ENCODE measurements at places on chromosomes 6 and 20.

- no peak for DNase-seq
Observed at GRCh38 chr20:57843941-57844625, 134.3 kb upstream of the PMEPA1 start.

DNA sequence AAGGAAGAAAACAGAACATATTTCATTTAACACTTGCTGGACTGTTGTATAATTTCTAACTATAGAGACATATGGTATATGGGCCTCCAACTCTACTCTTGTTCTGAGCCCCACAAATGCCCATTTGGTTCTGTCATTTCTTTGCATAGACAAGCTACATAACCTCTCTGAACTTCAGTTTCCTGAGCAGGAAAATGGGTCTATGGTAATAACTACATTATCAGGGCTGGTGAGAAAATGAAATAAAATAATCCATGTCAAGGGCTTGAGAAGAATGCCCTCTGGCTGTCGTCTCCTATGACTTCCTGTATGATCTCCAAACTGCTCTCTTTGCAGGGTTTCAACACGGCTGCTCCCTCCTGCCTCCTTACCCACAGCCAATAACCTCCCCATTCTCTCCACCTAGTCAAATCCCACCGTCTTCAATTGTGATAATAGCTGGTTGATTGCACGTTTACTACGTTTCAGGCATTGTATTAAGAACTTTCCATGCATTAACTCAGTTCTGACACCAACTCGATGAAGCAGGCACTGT is 12.0 kb downstream of the ZCCHC3 start:
- DNase-seq: peak; percentile 50

- no peak for DNase-seq
Observed at GRCh38 chr6:5058254-5058653, 26.9 kb upstream of the PPP1R3G start.

- DNase-seq: no peak
Observed at GRCh38 chr6:138184230-138184629, 22.5 kb downstream of the ARFGEF3 start.

GRCh38 chr20:61775423-61775822 is 290.3 kb downstream of the TAF4 start:
- no peak for DNase-seq

DNA sequence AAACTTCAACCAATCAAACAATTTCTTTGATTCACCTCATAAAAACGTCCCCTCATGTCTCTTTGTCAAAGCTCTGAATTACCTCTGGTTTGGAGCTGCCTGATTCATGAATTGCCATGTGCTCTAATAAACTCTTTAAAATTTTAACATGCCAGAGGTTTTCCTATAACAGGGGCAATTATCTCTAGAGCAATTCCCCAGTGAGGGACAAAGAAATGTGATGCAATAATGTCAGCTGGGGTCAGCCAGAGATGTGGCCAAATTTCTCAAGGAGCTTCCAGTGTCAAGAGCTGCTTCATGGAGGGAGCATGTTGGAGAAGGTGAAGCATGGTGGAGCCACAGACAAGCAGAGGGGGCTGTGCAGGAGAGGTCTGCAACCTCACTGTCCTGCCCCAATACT is 38.7 kb upstream of the RFPL4B start:
- peak; percentile 56 for DNase-seq

- no peak for DNase-seq
Observed at GRCh38 chr6:163877877-163878639, 463.5 kb downstream of the QKI start.

GRCh38 chr6:154277629-154278017 is 79.0 kb downstream of the IPCEF1 start:
- DNase-seq: no peak

DNA sequence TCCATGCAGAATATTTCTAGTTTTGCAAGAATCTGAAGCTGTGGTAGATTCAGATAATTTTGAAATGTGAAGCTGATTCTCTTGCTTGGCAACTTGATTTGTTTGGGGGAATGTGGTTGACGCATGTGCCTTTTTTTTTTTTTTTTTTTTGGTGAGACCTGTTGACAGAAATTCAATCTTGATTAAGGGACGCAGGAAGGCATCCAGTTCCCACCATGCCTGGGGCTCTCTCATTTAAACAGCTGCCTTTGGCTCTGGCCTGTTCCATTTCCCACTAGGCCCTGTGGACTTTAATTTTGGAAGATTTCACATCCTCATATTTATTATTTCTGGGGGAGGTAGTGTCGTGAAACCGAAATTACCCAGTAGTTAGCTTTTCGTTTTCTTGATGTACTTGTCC is 8.6 kb downstream of the TPX2 start:
- DNase-seq: peak; percentile 74

DNA sequence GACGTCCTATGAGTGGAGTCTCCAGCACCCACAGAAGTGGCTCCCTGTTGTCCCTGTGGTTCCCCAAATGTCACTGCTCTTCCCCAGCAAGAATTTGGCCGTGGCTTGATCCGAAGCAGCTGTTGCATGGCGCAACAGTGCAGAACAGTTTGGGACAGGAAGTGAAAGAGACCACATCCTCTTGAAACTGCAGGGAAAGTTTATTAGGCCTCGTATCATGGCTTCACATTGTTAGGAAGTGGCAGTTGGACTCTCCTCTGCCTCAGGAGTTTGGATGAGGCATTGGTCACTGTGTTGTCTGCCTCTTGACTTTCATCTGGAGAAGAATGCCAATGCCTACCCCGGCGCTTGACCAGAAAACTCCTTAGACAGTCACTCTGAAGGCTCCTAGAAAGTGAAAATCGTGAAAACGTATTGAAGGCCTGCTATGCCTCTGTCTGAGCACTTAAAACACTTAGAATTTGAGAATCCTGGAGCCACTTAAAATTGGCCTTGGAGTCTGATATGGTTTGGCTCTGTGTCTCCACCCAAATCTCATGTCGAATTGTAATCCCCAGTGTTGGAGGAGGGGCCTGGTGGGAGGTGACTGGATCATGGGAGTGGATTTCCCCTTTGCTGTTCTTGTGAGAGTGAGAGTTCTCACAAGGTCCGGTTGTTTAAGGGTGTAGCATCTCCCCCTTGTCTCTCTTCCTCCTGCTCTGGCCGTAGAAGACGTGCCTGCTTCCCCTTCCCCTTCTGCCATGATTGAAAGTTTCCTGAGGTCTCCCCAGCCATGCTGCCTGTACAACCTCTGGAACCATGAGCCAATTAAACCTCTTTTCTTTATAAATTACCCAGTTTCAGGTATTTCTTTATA is 334.9 kb upstream of the JARID2 start:
- DNase-seq: peak; percentile 27

DNA sequence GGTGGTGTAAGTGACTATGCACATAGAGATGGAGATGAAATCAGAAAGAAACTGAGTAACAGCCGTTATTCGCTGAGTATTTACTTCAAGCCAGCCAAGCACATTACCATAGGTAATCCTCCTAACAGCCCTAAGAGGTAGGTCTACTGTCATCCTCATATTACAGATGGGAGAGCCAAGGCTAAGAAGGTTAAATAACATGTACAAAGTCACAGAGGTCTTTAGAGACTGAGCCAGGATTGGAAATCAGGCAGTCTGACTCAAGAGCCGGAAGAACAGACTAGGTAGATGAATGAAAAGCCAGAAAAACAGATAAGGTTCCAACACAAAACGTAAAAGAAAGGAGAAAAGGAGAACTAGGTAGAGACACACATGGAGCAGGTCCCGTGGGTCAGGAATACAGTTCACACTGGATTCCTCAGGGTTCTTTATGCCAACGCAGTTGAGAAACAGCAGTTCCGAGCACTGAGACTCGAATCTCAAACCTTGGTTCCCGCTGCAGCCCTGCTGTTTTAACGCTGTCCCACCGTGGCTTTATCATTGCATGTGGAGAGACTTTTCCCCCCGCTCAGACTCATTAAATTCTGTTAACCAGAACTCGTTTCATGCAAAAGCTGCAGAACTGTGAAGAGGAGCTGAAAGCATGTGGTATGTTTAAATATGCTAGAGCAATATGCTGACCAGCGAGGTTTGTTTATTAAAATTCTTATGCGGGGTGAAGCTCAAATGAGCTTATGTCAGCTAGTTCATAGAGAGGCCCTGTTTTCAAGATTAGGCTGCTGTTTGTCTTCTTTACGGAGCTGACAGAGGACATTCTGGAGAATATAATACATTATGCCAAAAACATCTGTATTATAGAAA is 537.9 kb downstream of the CD83 start:
- DNase-seq: no peak

- DNase-seq: no peak
Observed at GRCh38 chr20:40521962-40522361, 167.1 kb downstream of the MAFB start.

- DNase-seq: peak; percentile 18
Observed at GRCh38 chr6:138824482-138825144, 28.7 kb downstream of the ECT2L start.

- peak; percentile 86 for DNase-seq
Observed at GRCh38 chr6:37018198-37019064, 13.0 kb downstream of the FGD2 start.

DNA sequence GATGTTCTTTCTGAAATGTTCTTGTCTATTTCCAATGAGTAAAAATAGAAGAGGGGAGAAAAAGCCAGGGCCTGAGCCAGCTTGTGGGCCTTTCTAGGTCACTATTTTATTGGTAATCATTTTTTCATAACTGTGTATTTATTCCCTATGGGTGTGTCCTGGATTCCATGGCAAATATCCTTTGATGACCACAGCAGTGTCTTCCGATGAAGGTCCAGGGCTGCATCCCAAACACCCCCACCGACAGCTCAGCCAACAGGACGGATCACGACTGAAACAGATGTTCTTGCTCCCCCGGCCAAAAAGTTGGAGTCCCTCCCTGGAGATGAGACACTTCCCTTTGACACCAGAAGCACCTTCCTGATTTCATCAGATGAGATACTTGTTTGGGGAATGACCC is 105.4 kb upstream of the PLEKHG1 start:
- DNase-seq: peak; percentile 30

DNA sequence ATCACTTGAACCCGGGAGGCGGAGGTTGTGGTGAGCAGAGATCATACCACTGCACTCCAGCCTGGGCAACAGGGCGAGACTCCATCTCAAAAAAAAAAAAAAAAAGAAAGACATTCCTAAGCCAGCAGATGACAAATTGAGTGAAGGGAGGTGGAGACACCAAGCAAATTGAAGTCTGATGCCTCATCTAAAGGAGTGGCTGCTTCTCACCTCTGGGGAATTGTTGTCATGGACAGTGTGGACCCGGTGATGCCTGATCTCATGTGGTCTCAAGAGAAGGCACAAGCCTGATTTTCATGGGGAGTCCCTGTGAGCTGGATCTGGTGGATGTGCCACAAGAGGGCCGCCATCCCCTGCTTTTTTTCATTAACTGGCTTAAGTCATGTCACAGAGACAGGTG is 272.0 kb downstream of the ZNF217 start:
- no peak for DNase-seq

DNA sequence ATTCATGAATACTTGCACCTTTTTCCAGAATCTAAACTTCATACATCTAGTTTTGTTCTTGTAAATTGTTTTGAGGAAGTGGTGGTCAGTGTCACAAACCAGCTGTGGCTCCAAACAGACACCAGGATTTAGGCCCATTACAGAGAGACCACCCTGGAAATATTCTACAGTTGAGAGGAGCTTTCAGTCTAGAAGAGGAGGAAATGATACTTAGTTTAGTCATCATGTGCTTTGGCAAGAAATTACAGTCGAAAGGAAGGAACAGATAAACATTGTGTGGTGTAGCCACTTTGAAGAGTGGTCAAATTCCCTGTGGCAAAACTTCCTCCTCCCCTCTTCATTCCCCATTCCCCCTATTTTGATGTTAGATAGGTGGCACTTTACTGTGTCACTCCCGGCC is 15.7 kb downstream of the DCBLD1 start:
- DNase-seq: peak; percentile 85

GRCh38 chr6:164947164-164947563 is 362.2 kb downstream of the C6orf118 start:
- DNase-seq: no peak

DNA sequence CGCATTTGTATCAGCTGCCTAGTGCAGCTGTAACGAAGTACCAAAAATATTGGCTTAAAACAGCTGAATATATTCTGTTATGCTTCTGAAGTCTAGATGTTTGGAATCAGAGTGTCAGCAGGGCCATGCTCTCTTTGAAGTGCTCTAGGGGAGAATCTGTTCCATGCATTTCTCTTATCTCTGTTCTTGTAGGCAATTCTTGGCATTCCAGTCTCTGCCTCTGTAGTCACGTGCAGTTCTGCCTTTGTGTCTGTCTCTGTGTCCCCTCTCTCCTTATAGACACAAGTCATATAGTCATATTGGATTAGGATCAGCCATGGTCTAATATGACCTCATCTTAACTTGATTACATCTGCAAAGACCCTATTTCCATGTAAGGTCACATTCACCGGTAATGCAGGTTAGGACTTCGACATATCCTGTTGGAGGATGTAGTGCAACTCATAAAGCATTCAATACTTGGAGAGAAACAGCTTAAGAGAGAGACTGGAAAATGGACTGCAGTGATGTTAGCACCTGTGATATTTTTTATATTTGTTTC is 18.6 kb downstream of the FAM83B start:
- DNase-seq: no peak

- DNase-seq: no peak
Observed at GRCh38 chr20:20829681-20830080, 117.2 kb upstream of the RALGAPA2 start.

- DNase-seq: no peak
Observed at GRCh38 chr6:115976321-115976870, 84.3 kb downstream of the FRK start.

DNA sequence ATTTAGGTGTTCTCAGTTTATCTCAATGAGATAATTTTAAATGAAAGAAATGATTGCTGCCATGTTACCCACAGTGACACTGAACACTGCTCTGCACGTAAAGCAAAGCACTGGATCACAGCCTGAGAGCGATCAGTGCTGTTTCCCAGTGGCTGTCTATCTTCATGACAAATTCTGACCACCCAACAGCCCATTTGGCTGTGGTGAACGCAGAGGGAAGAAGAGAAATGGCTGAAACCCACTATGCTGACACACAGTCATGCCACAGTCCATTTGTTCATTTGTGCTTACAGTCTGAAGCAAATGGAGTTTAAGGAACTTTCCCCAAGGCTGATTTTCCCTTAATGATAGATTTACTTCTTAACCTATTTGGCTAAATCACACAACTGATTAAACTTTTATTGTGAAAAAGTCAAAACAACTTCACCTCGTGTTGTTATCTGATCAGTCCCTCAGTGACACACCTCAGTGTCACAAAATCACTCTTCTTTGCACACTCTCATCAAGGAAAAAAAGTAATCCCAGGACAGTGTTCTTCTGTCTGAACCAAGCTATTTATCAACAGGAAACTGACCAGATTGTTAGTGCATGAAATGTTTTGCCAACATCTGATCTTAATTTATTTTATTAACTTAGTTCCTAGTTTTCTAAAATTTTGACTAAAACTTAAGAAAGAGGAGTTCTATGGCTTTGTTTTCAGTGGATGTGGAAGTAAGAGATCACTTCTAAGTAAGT is 225.1 kb downstream of the TBX18 start:
- DNase-seq: peak; percentile 64

GRCh38 chr6:109379711-109380110 is 2.6 kb downstream of the CD164 start:
- DNase-seq: peak; percentile 38

Measured in fibroblast of mammary gland (primary cell).